NCI-H446 (cell line): ENCODE measurements at places on chromosomes 16 and 17.

DNA sequence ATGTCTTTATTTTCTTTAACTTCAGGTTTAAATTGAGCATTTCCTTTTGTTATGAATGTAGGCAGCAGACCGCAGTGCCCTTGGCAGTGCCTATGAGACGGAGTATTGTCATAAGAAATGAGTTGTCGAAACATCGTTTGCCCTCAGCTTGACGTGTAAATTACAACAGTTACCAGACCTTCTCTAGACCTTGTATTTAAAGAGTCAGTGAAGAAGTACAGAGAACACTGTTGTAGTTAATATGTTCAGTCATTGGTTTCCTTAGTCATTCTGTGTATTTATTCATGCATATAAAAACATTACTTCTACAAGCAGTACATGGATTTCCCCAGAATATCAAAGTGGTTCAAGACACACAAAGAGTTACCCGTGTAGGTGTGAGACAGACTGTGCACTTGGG is 19.0 kb downstream of the IRF8 start:
- DNase-seq: no peak

DNA sequence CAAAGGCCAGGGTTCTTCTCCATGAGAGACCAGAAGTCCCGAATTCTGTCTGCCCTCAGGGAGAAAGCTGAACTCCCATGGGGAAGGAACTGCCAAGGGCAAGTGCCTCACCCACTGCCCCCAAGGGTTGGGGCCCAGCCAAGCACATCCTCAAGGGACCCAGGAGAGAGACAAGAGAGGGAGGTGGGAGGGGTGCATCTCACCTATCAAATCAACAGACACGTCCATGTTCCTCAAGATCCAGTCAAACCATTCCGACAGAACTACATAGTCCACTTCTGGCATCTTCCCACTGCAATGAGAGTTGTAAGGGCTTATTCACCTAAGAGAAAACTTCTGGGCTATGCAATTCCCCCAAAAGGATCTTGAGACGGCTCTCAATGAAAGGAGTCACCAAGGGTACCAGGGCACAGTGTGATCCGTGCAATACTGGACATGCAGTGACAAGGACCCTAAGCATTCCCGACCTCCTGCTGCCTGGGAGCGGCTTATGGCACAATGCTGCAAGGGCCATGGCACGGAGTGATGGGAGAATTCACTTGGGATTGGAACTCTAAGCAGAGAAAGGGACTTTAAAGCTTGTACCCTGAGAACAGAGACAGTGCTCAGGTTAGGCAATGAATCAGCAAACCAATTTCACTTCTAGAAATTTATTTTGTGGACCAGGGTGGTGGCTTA is 32.2 kb downstream of the TK2 start:
- DNase-seq: no peak

GRCh38 chr17:45855691-45856336 is 11.1 kb downstream of the SPPL2C start:
- DNase-seq: no peak

DNA sequence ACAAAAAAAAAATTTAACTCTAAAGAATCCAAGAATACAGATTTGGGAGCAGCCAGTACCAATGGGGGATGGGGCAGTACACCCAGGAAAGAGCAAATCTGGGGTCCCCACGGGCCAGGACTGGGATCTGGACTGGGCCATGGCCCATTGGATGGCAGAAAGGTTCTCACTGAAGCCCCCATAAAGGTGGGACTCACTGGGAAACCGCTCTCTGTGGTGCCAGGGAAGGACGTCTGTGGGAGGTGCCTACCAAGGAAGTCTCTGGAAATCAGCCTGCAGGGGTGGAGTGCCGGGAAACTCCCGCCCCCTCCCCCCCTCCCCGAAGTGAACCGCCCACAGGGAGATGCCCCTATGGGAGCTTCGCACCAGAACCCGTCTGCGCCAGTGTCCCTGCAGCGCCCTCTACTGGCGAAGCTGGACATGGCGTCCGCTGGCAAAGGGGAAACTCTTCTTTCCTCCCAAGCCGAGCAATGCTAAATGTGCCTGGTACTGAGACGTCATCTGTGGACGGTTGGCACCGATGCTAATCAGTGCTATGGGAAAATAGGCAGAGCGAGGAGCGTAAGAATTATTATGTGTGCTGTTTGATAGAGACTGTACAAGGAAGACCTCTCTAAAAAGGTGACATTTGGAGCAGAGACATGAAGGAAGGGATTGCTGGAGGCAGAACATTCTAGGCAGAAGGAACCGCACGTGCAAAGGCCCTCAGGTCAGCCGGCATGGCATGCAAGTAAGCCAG is 671.1 kb downstream of the WWOX start:
- DNase-seq: no peak

- no peak for DNase-seq
Measured at GRCh38 chr17:10156599-10156947, 41.8 kb downstream of the GAS7 start.

DNA sequence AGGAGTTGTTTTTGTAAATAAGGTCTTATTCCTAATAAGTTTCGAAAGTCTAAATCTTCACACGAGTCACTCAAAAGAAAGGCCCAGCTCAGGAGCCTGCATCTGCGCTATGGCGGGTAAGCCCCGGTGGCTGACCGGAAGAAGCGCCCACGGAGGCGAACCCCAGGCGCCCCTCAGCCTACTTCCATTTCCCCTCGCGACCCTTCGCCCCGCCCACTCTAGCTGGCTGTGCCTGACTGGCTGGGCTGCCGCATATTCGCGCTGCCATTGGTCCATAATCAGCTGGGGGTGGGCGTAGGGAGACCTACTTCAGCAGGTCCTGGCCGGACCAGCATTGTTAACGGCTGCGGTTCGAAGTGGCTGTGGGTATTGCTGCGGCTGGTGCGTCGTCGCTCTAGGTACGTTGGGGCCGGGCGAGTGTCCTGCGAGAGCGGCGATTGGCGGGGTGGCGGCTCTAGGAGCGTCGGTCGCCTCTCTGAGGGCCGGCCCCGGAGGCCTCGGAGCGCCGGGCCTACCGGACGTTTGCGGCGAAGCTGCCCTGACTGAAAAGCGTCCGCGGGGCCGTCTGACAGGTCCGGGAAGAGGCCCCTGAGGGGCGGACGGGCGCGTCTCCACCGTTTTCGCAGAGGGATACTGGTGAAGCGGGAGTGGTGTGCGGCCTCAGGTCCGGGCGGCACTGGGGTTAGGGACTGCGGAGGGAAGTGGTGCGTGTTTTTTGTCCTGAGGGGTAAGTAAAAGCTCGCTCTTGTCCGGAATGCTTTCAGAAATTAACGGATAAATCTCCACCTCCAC is at the start of gene ATF7IP2:
Gene ATF7IP2 (plus strand): TSS at position 337 of the 792 bp plus-strand sequence. CDS start 44,560 bp downstream, outside the sequence.
- DNase-seq: no peak
